ENCODE measurements at places on chromosomes 2 and 18.

GRCh38 chr2:69692424-69692823 is 48.9 kb upstream of the AAK1 start:
- no peak for DNase-seq

DNA sequence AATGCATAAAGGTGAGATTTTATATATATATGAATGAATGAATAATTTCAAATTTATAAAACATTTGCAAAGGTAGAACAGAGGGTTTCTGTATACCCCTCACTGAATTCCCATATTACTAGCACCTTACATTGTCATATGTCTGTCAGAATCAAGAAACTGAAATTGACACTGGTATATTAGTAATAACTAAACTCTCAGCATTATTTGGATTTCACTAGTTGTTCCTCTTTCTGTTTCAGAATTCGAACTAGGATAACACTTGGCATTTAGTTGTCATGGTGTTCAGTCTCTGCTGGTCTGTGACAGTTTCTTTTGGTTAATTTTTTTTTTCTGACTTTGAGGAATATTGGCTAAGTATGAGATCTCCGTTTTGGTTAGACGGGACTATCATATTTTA is 275.9 kb downstream of the DCC start:
- DNase-seq, result no peak

DNA sequence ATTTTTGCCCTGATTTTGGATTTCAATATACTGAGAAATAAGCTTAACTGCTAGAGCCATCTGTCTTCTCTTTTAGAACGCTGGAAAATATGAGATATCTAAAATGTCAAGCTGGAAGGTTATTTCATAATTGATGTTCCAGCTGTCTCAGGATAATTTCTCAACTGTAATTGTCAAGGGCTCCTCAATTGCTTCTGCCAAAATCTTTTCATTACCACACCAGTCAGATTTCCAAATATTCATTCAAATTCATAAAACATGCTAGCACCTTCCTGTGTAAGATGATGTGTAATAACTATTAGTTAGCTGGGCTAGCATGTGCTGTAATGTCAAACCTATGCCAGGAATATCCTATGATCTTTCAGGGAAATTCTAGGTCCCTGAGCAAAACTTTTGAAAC is 88.1 kb downstream of the TNFRSF11A start:
- no peak for DNase-seq

DNA sequence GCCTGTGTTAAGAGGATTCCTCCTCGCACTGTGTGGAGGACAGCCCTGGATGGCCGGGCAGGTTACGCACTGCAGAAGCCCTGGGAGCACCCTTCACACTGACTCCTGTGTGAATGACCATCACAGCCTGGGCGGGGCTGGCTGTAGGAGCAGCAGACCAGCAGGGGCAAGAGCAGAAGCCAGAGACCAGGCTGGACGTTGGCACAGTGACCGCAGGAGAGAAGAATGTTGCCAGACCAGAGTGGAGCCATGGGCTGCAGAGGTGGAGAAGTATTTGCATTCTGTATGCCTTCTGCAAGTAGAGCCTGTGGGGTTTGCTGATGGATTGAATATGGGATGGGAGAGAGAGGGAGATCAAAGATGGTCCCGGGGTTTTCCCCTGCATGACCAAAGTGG is 23.1 kb downstream of the LRRFIP1 start:
- no peak for DNase-seq

GRCh38 chr2:56179931-56180330 is 3.9 kb upstream of the CCDC85A start:
- no peak for DNase-seq

- DNase-seq, result no peak
Observed at GRCh38 chr2:217945530-217945929, 57.3 kb downstream of the TNS1 start.

Measured in stimulated activated CD8-positive, alpha-beta memory T cell treated with anti-CD3 and anti-CD28 coated beads, Interleukin-12 subunit alpha, Interleukin-12 subunit beta, amount 100 ng/mL, for 1 hour (primary cell).